ENCODE measurements at places on chromosomes 5 and 9. TPM values are rescaled to one million over a fixed set of nuclear protein-coding genes. Genes with fewer than 3 reads are reported as not detected.

GRCh38 chr9:86126998-86127972 is 27.9 kb upstream of the GOLM1 start:
- no peaks in the 10 kb centered on the region for H3K27me3 ChIP-seq
- H3K4me1 ChIP-seq = peaks cover 21% of the 10 kb centered on the region
- peak; percentile 93 for DNase-seq
- H3K36me3 ChIP-seq = no peaks in the 10 kb centered on the region

DNA sequence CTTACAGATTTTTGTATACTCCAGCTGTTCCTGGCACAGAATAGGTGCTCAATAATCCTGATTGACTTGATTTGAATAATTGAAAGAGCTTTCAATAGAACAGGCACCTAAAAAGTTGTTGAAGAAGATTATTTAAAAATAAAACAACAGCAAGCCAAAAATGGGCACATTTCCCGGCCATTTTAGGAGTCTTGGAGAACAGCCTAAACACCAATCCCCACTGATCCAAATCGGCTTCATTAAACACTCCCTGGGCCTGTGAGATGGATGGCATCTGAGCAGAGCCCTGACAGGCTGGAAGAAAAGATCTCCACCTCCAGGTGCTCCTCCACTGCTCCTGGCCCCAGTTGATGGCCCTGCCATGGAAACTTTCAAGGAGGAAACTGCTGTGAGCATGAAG is 213.3 kb downstream of the MAN2A1 start:
- no peaks in the 10 kb centered on the region for H3K36me3 ChIP-seq
- peaks cover 18% of the 10 kb centered on the region for H3K4me1 ChIP-seq
- no peak overlapping the region for H3K4me3 ChIP-seq
- DNase-seq = no peak

The MARCOL gene
- not detected for total RNA-seq

DNA sequence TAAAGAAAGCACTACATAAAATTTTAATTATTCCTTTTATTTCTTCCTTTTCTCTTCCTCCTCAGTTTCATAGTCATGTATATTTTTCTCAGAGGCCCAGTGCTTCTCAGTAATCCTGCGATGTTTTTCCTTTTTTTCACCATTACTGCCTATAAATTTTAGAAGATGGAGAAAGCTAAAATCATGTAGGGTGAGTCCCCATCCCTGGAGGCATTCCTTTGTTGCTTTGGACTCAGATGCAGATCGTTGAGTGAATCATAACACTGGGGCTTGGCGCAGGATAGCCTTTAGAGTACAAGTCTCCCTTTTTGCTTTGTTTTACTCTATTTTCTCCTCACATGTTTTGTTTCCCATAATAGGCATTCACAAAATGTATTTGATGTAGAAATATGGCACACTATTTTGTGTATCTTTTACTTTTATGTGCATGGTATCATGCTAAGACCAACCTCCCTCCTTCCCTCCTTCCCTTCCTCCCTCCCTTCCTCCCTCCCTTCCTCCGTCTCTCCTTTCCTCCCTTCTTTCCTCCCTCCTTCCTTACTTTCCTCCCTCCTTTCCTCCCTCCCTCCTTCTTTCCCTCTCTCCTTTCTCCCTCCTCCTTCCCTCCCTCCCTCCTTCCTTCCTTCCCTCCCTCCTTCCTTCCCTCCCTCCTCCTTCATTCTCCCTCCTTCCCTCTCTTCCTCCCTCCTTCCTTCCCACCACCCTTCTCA is 72.4 kb downstream of the NUDT12 start:
- no peaks in the 10 kb centered on the region for H3K27me3 ChIP-seq
- no peak overlapping the region for H3K27ac ChIP-seq
- H3K4me3 ChIP-seq = no peak overlapping the region

The DNAI1 gene
- not detected for total RNA-seq

The LHX6 gene
- total RNA-seq = 0.16 TPM

The DNM1 gene
- 13.4 TPM for total RNA-seq

The EXOC3 gene
- total RNA-seq = 30.9 TPM

DNA sequence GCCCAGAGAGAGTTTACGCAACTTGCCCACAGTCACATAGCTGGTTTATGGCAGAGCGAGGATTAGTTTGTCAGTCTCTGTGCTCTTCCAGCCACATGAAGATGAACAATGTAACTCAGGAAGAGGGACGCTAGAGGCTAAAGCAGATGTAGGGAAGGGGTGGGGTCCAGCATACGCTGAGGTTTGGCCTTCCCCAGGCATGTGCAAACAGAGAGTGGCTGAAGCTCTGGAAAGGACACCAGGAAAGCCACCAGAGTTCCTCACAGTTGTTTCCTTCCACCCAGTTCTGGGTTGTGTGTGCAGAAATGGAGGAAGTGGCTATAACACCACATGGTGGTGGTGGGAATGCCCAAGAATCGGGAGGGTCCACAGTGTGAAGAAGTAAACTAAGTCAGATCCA is 60.0 kb downstream of the SNX18 start:
- no peaks in the 10 kb centered on the region for H3K36me3 ChIP-seq
- H3K27me3 ChIP-seq = no peaks in the 10 kb centered on the region
- H3K4me1 ChIP-seq = peaks cover 13% of the 10 kb centered on the region
- H3K4me3 ChIP-seq = no peak overlapping the region

GRCh38 chr5:171852255-171852681 is 66.7 kb downstream of the SMIM23 start:
- H3K27ac ChIP-seq = no peak overlapping the region
- H3K27me3 ChIP-seq = no peaks in the 10 kb centered on the region
- H3K36me3 ChIP-seq = no peaks in the 10 kb centered on the region
- H3K4me1 ChIP-seq = no peaks in the 10 kb centered on the region

The SLC23A1 gene
- total RNA-seq = 19.6 TPM

The PTGDS gene
- 56.0 TPM for total RNA-seq

The BNC2 gene
- 20.7 TPM for total RNA-seq

DNA sequence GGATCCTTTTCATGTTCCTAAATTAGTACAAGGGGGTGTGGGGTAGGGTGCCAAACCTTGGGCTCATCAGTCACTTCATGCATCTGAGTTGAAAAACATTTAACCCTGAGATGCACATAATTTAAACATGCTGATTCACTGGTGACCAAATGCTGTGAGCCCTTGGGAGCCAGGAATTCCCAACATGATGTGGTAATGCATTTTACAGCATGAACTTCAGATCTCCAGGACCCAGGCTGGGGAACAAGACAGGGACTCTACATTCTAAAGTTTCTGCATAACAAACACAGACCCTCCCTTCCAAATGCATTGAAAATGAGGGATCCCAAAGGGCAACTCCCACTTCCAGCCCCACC is 322.2 kb downstream of the NDUFS4 start:
- no peaks in the 10 kb centered on the region for H3K36me3 ChIP-seq
- no peaks in the 10 kb centered on the region for H3K4me1 ChIP-seq
- H3K4me3 ChIP-seq = no peak overlapping the region
- DNase-seq = no peak
- no peaks in the 10 kb centered on the region for H3K27me3 ChIP-seq

DNA sequence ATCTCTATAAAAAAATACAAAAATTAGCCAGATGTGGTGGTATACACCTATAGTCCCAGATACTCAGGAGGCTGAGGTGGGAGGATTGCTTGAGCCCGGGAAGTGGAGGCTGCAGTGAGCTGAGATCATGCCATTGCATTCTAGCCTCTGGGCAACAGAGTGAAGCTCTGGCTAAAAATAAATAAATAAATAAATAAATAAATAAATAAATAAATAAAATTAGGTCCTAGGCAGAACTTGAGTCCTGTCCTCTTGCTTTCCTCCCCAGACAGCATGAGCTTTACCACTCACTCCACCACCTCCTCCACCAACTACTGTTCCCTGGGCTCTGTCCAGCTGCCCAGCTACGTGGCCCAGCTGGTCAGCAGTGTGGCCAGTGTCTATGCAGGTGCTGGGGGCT is 31.6 kb upstream of the SPZ1 start:
- H3K27ac ChIP-seq = no peak overlapping the region
- no peak overlapping the region for H3K4me3 ChIP-seq
- DNase-seq = no peak
- H3K27me3 ChIP-seq = no peaks in the 10 kb centered on the region
- no peaks in the 10 kb centered on the region for H3K36me3 ChIP-seq
- no peaks in the 10 kb centered on the region for H3K4me1 ChIP-seq

The SHB gene
- 20.8 TPM for total RNA-seq

The SPACA9 gene
- total RNA-seq = 1.9 TPM

DNA sequence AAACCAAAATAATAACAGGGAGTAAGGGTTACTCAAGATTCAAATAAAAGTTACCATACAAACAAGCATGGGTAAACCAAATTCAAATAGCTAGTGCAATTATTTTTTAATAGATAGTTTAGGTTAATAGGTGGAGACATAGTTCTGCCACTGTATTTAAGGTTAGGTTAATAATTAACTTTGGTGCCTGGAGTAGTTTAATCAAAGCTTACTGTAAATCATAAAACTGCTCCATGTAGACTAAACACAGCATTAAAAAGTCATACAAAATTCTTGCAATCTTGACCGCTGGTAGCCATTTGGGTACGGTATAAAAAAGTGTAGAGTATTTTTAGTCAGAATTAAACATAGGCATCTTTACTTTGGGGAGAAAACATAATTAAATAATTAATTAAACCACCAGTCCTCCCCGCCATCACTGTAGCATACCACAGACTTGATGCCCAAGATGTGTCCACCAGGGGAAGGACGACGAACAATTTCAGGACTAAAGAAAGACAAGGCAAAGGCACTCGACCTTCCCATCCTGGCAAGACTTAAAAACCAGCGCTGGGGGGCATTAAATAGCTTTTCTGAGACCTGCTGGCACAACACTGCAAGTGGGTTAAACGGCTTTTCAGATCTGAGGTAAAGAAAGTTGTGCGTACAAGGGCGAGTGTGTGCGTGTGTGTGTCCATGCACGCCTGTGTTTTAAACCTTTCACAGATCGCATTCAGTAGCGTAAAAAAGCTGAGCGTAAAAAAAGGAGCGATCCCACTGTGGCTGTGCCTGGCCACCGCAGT is 2.9 kb downstream of the SEMA6A start:
- no peaks in the 10 kb centered on the region for H3K27me3 ChIP-seq
- peak; percentile 39 for DNase-seq
- H3K4me1 ChIP-seq = peaks cover 8% of the 10 kb centered on the region
- no peaks in the 10 kb centered on the region for H3K36me3 ChIP-seq

- peaks cover 8% of the 10 kb centered on the region for H3K4me1 ChIP-seq
- H3K27me3 ChIP-seq = no peaks in the 10 kb centered on the region
- no peak overlapping the region for H3K4me3 ChIP-seq
- DNase-seq = no peak
- no peaks in the 10 kb centered on the region for H3K36me3 ChIP-seq
- H3K27ac ChIP-seq = no peak overlapping the region
Observed at GRCh38 chr5:179224741-179225140, 120.5 kb downstream of the ADAMTS2 start.

DNA sequence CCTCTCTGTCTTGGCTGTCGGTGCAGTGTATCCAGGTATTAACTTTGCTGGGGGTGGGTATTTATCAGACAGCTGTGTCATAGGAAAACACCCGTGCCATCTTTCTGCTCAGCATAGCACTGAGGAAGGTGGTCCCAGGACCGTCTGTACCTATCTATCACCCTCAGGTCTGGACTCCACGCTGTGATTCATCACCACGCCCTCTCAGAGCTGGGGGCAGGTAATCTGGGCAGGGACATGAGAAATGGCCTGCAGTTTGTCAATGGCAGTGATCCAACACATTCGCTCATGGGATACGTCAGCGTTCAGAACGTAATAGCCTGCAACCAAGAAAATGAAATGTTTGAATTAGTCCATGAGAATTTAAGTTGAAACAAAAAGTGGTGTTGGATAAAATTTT is 151.6 kb upstream of the MAP1B start:
- no peaks in the 10 kb centered on the region for H3K27me3 ChIP-seq
- peaks cover 24% of the 10 kb centered on the region for H3K4me1 ChIP-seq
- H3K4me3 ChIP-seq = no peak overlapping the region
- peak; percentile 44 for DNase-seq
- H3K27ac ChIP-seq = peak overlapping the region; percentile 26
- no peaks in the 10 kb centered on the region for H3K36me3 ChIP-seq

DNA sequence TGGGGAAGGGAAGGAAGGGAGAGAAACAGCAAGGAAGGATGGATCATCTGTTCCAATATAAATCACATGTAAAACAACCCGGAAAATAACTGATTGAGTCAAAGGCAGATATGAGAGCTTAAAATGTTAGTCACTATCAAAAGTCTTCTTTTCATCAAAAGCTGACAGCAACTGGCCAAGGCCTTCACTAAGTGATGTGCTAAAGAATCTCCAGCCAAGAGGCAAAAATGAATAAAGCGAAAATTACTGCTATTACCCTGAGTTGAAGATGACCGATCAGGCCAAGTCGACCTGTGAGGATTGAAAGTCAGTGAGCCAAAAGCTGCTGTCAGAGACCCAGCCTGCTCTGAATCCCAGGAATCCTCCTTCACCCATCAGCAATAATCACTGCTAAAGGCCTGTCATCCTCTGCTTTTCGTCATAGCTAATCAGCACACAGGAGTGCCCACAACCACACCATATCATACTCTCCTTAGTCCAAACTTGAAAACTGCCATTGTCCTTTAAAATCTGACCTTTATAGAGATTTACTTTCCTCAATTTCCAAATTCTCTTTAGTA is 736.9 kb downstream of the TLE1 start:
- no peak for DNase-seq
- no peaks in the 10 kb centered on the region for H3K4me1 ChIP-seq
- no peak overlapping the region for H3K4me3 ChIP-seq
- H3K27ac ChIP-seq = no peak overlapping the region

The OR1N1 gene
- total RNA-seq = not detected

DNA sequence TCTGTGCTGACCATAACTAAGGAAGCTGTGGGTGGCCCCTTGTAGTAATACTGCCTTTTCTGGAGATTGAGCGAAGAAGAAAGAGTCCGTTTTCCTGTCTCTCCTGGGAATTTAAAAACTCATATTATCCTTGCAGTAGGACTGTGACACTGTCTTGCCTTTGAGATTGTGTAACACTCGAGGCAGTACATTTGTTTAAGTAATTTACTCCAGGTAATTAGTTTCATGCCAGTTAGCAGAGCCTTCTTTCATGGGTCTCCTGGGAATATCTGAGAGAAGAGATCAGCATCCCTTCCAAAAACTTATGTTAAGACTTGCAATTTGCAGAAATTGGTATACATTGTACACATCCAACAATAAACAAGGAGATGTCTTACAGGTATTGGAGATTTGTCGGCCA is 405.6 kb downstream of the DMRT2 start:
- no peak overlapping the region for H3K4me3 ChIP-seq
- H3K27me3 ChIP-seq = no peaks in the 10 kb centered on the region
- H3K4me1 ChIP-seq = no peaks in the 10 kb centered on the region
- H3K36me3 ChIP-seq = no peaks in the 10 kb centered on the region
